ENCODE measurements at places on chromosomes 7 and 10.

GRCh38 chr7:49613759-49614158 lies 159.7 kb upstream of the VWC2 start:
- DNase-seq, result no peak

GRCh38 chr7:125055376-125055775 lies 125.8 kb upstream of the POT1 start:
- no peak for DNase-seq

GRCh38 chr7:36613031-36613614 lies 111.2 kb downstream of the AOAH start:
- no peak for DNase-seq

GRCh38 chr7:73895626-73896025 lies 34.7 kb downstream of the TMEM270 start:
- no peak for DNase-seq

- no peak for DNase-seq
Measured at GRCh38 chr7:154598396-154598795, 404.5 kb downstream of the PAXIP1 start.

DNA sequence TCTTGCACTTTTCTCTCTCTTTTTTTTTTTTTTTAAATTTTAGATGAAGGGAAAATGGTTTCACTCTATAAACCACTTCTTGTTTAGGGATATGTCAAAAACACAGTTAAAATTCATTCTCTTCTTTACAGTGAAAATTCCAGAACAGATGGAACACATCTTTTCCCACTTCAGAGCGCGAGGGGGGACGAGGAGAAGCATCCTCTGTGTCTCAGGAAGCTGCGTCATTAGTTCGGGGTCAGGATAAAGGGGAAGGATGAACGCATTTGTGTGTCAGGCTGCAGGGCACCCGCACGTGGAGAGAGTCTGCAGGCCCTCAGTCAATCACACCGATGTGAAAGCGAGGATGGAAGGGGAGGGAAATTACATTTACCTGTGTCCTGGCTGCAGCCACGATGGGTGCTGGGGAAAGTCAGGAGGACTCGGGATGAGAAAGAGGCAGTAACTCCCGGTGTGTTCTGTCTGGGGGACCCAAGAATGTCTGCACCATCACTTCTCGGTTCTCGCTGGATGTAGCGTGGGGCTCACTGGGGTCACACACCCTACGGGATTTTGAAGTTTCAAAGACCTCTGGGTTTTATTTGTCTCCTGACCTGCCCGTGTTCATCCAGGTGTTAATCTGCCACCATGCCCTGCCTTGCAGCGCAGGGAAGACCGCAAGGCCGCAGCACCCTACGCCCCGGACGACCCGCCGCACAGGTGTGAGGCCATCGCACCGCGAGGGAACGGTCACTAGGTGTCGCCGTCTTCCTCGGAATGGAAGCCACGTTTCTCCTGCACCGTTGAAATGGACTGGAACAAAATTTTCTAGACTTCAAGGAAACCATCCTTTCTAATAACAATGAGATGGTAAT lies 66.7 kb upstream of the PITRM1 start:
- DNase-seq, result peak; percentile 66

GRCh38 chr10:59805014-59805413 lies 51.8 kb upstream of the MRLN start:
- no peak for DNase-seq

- DNase-seq, result no peak
Measured at GRCh38 chr10:113450046-113450804, 102.6 kb upstream of the HABP2 start.

GRCh38 chr10:96842896-96843723 lies 11.0 kb downstream of the LCOR start:
- no peak for DNase-seq

GRCh38 chr7:82294382-82294784 lies 149.2 kb downstream of the CACNA2D1 start:
- no peak for DNase-seq

GRCh38 chr7:111975346-111975745 lies 230.9 kb downstream of the DOCK4 start:
- no peak for DNase-seq

DNA sequence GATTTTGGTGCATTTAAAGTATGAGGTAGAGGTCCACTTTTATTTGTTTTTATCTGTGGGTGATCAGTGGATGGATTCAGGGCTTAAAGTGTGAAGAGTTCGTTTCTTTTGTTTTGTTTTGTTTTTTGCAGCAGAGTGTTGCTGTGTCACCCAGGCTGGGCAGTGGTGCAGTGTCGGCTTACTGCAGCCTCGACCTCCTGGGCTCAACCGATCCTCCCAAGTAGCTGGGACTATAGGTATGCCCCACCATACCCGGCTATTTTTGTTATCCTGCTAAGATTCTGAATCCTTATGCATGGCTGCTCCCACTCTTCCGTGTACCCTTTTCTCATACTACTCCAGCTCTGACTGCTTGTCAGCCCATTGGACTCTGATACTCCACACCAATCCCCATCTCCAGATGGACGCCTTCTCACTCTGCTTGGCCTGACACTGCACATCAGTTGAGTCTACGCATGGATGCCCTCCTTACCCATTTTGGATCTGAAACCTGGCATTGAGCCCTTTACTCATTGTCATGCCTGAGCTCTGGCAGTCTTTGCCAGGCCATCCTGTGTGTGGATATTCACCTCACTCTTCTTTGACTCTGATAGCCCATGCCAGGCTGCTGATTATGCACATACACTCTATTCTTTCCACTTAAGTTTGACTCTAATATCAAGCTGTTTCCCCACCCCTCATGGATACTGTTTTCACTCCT lies 119.5 kb downstream of the CCSER2 start:
- no peak for DNase-seq

DNA sequence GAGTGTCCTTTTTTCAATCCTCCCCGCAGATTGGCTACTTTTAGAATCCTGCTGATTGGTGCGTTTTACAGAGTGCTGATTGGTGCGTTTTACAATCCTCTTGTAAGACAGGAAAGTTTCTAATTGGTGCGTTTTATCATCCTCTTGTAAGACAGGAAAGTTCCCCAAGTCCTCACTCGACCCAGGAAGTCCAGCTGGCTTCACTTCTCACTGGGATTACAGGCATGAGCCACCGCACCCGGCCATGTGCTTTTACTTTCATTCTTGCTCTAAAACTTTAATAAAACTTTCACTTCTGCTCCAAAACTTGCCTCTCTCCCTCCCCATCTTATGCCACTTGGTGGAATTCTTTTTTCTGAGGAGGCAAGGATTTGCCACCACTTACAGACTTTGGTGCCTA lies 17.0 kb upstream of the WAPL start:
- DNase-seq, result no peak

DNA sequence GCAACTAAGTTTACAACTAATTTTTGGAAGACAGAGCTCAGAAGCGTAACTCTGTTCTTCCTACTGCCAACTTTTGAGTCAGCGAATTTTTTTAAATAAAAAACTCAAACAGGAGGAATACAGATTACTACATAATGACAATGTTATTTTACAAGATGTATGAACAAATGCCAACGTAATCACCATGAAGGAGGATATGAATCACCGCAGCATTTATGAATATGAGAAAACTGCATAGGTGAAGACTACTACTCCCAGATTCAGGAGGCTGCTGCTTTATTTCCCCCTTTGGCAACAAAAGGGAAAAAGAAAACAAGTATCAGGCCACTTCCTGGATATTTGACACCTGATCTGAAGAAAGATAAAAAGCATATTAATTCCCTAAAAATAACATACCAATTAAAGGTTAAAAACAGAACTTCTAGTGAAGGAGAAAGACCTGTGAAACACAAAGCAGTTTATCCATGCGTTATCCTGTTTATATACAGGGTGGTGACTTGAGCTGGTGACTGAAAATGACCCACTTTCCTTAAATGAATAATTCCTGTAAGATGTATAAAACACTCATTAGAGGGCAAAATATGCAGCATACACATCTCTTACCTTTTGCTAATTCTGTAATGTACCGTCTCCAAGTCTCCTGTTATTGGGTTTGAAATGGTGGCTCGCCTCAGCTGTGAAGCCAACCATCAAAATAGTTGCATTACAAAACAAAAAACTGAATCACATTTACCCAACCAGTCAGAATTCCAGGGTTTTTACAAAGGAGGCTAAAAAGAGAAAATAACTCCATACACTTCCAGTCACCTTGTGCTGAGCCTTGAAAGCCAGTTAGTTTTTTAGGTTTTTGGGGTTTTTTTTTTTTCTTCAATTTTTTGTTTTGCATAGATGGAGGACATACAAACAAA lies 52.0 kb downstream of the P4HA1 start:
- no peak for DNase-seq

GRCh38 chr7:105712877-105713276 lies 131.6 kb upstream of the EFCAB10 start:
- no peak for DNase-seq

DNA sequence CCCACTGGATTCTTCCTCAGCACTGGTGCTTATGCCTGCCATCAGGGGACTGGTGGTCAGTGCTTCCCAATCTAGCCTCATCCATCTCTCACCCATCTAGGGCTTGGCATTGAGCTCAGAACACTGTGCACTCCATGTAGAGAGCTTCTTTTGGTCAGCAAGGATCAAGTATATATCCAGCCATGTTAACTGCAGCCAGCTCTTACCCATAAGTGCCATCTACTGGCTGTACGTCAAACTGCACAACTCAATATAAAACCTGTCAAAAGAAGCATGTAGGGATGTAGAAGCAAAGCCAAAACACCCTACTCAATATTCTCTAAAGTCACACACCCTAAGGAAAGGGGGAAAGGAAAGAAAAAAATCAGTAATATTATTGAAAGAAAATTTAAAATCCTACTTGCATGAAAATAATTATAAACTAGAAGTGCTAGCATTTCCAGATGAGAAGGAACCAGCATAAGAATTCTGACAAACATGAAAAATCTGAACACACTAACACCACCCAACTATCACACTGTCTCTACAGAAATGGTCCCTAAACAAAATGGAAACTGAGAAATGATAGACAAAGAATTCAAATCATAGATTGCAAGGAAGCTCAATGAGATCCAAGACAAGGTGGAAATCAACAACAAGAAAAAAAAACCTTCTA lies 531.1 kb upstream of the STEAP1 start:
- DNase-seq, result no peak

DNA sequence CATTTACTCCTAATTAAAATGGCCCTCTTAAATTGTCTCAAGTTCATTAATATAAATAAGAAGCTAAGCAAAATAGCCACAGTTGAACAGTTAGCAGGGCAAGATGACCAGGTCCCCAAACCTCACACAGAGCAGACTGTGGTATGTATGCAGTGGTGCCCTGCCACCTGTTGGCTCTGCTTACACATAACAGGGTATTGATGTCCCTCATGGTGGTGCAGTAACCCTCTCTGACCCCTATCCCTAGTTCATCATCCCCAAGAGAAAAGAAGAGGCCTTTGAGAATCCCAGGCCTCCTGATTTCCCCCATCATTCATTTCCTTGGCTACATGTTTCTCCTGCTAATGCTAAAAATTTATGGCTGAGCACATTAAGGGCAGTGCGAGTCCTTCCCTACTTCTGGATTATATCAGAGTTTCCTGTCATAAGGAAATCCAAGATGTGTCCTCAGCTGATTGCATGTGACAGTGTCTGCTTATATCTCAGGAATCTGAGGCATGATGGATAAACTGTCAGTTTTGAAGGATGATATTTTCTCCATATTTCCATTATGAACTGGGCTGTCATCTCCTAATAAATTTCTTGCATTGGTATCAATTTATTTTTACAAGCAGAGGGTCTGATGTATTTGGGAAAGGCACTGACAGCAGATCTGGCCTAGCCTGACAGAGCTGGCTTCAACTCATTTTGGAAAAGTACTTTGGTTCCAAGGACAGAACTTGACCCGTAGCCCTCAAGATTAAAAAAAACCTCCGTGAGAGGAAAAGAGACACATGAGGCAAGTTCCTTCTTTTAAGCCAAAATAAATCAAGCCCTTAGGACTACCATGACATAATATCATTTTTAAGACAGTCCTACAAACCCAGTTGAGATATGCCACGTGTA lies 880.6 kb downstream of the LRMDA start:
- no peak for DNase-seq

GRCh38 chr7:130721486-130722277 lies 12.3 kb downstream of the KLF14 start:
- DNase-seq, result no peak

DNA sequence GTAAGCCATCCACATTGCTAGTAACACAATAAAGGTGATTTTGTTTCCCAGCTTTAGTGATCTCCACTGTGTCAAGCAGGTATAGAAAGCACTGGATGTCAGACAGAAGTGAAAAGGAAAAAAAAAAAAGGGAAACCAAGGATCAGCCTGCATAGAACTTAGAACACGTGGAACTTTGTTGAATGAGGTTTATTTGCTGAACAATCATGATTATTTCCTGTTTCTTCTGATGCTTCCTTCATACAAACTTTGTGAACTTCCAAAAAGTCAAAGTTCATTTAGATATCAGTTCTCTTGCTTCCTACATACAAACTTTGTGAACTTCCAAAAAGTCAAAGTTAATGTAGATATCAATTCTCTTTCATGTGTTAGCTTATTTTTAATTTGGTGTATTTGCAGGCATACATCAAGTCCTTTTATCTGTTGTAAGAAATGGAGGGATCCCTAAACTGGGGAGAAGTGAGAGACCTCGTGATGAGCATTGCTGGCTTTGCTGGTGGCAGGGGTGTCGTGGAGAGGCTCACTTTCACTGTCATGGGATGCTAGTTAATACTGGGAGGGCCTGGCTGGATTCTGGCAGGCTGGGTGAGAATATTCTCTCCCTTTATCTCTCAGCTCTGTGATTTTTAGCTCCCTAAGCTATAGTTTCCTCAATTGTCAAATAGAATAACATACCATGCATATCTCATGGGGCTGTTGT lies 298.4 kb downstream of the INHBA start:
- DNase-seq, result no peak

DNA sequence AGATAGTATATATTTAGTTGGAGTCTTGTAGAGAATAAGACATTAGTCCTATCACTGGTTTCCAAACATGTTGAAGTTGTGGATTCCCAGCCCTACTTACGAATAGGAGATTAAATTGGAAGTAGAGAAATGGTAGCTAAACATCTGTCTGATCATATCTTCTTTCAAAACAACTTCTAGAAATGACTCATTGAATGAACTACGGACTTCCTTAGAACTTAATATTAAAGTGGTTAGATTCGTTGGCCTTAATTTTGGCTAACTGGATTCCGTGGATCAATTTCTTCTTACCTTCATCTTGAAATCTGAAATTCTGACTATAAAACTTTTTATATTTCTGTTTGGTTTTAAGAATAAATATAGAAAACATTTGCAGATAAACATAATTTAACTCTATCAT lies 3.4 kb downstream of the PHF14 start:
- no peak for DNase-seq

- DNase-seq, result no peak
Measured at GRCh38 chr7:146656988-146657387, 540.4 kb downstream of the CNTNAP2 start.

DNA sequence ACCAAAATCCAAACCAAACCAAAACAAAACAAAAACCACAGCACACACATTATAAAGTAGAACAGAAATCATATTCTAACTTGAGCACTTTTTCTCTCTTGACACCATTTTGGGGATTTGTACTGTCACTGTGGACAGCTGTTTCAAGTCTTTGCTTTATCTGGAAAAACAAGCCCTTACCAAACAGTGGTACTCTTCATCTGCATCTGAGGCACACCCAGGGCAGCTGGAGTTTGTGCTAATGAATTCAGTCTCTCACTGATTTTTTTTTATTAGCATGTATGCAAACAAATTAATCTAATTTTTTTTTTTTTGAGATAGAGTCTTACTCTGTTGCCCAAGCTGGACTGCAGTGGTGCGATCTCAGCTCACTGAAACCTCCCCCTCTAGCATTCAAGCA lies 171.4 kb downstream of the RAPGEF5 start:
- DNase-seq, result no peak
